ENCODE measurements at places on chromosomes 6 and 20. TPM values are rescaled to one million over a fixed set of nuclear protein-coding genes. Genes with fewer than 3 reads are reported as not detected.

Gene KIFC1
- 5.3 TPM for total RNA-seq

Gene ARG1
- not detected for total RNA-seq

DNA sequence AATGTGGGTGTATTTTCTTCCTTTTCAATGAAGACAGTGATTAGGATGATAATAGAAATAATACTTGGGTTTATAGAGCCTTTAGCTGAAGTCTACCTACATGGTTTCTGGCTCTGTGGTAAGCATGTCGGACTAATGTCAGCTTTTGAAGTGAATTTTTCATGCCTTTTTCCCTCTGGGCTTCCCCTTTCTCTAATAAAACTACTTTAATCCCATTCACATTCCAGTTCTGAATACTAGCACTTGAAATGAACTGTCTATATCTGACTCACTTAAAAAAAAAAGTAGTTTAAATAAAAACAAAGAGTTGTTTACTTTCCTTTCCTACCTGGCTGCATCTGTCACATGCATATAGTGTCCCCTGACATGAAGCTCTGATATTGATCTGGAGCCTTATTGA, 545.9 kb upstream of the FLRT3 start:
- DNase-seq, result no peak

GRCh38 chr6:31775184-31775583, 1.9 kb downstream of the VWA7 start:
- no peak for DNase-seq

DNA sequence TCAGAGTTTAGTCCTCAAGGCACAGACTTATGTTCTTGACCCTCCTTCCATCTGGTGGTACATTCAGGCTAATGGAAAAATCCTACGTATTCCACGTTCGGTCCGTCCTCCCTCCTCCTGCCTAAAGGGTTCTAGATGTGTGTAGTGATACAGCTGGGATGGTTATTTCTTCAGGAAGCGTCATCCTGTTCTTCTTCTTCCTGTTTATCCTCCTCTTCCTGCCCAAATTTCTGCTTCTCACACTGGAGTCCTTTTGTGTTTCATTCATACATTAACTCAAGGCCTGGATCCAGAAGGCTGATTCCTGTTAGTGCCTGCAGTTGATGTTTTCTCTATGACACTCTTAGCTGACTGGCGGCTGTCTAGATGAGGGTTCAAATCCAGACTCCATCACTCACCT, 16.8 kb upstream of the UNC93A start:
- DNase-seq, result no peak

Data from fibroblast of lung (primary cell).